ENCODE measurements at places on chromosomes 2 and 18.

- peak; percentile 51 for DNase-seq
Observed at GRCh38 chr2:192194265-192194865, 368 bp downstream of the TMEFF2 start.

DNA sequence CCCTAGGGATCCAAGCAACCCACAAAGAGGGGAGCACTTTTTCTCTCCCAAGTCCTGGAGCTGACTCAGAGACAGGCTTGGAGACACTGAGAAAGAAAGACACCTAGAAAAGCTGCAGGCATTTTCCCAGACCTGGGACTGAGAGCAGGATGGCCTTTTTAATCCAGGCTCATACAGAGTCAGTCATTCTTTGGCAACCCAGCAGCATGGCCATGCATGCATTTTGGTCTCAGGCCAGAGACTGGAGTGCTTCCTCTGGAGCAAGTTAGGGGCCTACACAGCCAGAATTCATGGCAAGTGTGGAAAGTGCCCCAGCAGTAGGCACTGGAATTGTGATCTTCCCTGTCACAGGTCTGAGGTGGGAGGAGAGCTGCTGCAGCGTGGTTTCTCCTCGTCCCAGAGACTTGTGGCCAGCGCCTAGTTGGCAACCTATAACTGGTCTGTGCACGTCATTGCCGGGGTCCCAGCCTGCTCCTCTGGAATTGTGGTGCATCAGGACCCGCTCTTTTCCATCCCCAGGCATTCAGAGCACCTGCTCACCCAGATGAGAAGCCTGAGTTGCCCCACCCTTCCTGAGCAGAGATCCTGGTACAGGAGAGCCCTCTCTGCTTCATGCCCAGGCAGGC is 231.9 kb upstream of the RAB6C start:
- DNase-seq: no peak

DNA sequence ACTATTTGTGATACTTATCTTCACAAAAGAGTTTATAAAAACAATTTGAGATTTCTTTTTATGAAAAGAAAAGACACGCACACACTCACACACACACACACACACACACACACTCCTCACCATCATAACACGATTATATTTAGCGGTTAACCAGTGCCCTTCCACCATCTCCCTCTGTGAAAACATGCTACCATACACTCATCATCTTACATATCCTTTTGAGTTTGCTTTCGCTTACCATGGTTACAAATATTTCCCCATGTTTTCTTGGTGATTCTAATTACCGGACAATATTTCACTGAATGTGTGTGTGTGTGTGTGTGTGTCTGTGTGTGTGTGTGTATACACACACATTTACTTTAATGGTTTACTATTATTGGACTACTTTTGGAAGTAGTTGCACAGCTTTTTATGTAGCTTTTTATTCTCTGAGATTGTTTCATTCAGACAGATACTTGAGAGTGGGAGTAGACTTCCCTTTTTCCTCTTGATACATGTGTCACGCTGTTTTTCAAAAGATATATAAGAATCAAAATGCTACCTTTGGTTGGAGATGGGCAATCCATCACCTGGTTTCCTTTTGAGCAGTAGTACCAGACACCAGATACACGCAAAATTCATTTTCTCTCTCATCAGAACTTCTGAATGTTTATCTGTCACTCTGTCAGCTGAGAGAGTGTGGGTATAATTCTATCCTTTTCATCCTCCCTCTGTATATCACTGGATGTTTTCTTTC is 138.1 kb downstream of the SETBP1 start:
- DNase-seq: no peak

DNA sequence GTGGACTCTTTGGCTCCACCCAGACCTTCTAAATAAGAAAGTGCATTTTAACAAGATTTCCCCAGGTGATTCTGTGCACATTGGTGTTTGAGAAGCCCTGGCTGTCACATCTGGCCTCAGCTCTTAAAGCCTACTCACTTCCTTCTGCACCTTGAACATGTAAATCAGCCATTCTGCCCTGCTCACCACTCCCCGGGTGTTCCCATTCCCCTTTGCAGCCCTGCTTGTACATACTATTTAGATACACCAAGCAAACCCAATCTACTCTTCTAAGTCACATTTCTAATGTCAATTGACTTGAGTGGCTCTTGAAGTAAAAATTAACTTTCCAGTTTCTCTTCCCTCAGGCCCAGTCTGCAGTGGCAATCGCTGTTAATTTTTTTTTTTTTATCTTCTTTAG is 13.1 kb upstream of the SCN1A start:
- no peak for DNase-seq

DNA sequence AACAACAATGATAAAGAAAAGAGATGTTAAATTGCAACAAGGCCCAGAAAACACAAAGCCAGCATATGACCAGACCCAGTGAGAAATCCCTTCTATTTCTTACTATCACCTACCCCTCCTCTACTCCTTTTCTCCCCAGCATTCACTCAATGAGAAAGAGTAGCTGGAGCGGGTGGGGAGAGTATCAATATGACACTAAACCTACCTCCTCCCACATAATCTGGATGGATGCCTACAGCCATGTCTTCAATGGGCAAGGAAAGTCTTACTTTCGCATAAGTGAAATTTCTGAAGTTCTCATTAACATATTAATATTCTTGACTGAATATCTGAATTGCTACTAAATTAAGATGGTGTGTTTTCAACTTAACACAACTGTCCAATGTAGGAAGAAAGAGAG is 78.2 kb downstream of the AFF3 start:
- no peak for DNase-seq

GRCh38 chr2:200220251-200220650 is 86.2 kb upstream of the SPATS2L start:
- DNase-seq: no peak

DNA sequence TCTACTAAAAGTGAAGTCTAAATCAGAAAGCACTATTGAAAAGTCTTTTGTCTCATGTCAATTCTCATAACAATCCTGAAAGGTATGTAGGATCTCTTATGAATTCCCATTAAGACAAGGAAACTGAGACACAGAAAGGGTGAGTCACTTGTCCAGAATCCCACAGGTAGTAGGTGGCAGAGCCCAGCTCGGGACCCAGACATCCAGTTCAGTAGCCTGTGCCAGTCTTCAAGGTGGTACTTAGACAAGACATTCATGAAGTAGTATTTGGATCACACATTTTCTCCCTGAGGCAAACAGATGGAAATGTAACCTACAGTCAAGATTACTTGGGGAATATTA is 14.8 kb upstream of the PARD3B start:
- DNase-seq: no peak

GRCh38 chr18:3605954-3606443 is 156.0 kb downstream of the TGIF1 start:
- no peak for DNase-seq

GRCh38 chr2:190343536-190344275 is at the start of gene INPP1:
Gene INPP1 (plus strand): TSS chr2:190343589. CDS start chr2:190360103, 16,514 bp downstream.
- peak; percentile 57 for DNase-seq

All from RWPE2 (cell line).